CD8-positive, alpha-beta memory T cell (primary cell): ENCODE measurements at places on chromosomes 13 and 19. TPM values are rescaled to one million over a fixed set of nuclear protein-coding genes. Genes with fewer than 3 reads are reported as not detected.

DNA sequence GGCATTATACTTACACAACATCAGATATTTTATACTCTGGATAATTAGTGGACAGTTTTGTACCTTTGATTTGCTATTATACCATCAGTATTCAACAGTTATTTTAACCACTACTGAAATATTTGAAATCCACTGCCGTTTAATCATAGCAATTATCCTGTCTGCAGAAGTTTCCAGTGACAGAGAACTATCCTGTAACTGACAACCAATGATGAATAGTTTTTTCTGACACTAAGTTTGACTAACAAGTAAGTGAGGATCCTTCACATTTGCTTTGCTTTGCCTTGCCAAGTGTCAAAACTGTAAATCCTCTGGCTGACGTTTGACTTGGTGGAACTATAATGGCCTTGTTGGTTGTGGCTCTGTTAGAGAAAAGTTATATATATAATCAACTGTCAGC is 410.7 kb downstream of the GPC5 start:
- H3K36me3 ChIP-seq, result no peaks in the 10 kb centered on the region
- no peak overlapping the region for H3K4me3 ChIP-seq
- DNase-seq, result no peak
- H3K4me1 ChIP-seq, result no peaks in the 10 kb centered on the region
- H3K27me3 ChIP-seq, result no peaks in the 10 kb centered on the region

DNA sequence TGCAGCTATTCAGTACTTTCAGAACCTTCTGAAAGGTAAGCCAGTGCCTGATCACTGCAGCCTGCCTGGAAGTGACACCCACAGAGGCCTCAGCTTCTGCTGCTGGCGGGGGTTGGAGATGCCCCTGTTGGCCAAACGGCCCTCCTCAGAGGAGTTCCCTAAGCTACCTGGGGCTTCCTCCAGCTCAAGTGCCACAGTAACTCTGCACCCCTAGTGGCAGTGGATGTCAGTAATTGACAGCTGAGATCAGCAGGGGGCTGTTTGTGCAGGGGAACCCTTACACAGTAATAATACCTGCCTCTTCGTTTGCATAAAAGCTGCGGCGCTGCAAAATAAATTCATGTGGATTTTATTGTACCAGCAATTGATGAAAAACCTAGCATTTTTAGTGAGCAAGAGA is 28.9 kb downstream of the TDRD12 start:
- H3K4me1 ChIP-seq, result peaks cover 36% of the 10 kb centered on the region
- no peak overlapping the region for H3K27ac ChIP-seq
- no peak overlapping the region for H3K4me3 ChIP-seq
- no peak for DNase-seq

DNA sequence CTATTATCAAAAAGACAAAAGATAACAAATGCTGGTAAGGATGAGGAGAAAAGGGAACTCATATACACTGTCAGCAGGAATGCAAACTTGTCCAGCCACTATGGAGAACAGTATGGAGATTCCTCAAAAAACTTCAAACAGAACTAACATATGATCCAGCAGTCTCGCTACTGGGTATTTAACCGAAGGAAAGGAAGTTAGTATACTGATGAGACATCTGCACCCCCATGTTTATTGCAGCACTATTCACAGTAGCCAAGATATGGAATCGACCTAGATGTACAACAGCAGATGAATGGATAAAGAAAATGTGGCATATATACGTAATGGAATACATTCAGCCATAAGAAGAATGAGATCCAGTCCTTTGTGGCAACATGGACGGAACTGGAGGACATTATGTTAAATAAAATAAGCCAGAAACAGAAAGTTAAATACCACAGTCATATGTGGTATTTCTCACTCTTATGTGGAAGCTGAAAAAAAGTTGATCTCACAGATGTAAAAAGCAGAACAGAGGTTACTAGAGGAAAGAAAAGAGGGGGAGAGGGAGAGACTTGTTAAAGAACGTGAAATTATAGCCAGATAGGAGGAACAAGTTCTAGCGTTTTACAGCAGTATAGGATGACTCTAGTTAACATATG is 83.2 kb downstream of the RUBCNL start:
- H3K27me3 ChIP-seq, result no peaks in the 10 kb centered on the region
- no peak overlapping the region for H3K4me3 ChIP-seq

DNA sequence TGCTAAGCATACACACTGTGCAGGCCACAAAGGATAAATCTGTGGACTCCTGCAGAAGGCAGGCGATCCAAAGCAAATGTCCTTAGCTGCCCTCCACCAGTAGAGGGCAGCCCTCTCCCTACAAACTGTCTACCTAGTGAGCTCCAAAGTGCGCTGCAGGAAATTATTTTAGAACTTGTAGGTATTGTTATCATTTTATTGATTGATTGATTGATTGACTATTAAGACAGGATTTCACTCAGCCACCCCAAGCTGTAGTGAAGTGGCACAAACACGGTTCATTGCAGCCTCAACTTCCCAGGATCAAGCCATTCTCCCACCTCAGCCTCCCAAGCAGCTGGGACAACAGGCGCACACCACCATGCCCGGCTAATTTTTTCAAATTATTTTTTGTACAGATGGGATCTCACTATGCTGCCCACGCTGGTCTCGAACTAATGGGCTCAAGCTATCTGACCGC is 37.3 kb downstream of the RNF6 start:
- peak; percentile 66 for DNase-seq
- H3K27ac ChIP-seq, result no peak overlapping the region
- H3K36me3 ChIP-seq, result no peaks in the 10 kb centered on the region
- no peak overlapping the region for H3K4me3 ChIP-seq

The KIR2DL3 gene
- 5.2 TPM for polyA plus RNA-seq
